ENCODE measurements at places on chromosomes 3 and 15. TPM values are rescaled to one million over a fixed set of nuclear protein-coding genes. Genes with fewer than 3 reads are reported as not detected.

GRCh38 chr3:151281671-151282324 is 3.5 kb upstream of the P2RY14 start:
- DNase-seq: no peak

DNA sequence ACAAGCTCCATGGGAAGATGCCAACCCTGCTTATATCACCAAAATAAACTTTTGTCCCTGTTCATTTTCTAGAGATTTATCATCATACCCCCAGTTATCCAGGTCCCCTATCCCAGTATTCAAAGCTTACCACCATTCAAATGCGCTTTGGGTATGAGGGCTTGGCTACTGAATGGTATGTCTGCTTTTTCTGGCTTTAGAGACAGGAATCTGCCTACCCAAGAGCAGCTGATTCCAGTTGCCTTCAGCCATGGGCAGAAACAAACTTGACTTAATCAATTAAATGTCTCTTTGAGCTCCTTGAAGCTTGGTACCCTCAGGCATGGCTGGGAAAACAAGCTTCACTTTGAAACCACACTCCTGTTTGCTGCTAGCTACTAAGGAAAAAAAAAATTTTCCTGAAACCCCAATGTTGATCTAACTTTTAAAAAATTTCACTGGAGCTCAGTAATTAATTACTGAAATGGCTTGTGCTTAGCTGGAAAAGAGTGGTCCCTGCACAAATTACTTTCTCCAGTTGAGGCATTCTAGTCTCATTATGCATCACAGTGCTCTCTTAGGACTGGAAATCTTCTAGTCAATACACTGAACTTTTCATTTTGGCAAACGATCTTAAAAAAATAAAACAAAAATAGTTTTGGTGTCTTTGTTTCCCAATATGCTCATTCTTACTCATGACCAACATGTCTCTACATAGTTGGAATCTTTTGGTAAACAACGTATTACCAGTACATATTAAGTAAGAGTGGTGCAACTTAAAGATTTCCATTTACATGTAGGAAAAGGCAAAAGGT is 242.8 kb downstream of the DTWD1 start:
- no peak for DNase-seq

GRCh38 chr15:25905140-25905539 is 42.0 kb upstream of the ATP10A start:
- no peak for DNase-seq

GRCh38 chr3:25658836-25659235 is 5.9 kb downstream of the TOP2B start:
- no peak for DNase-seq

GRCh38 chr3:71885006-71885405 is 100.1 kb upstream of the PROK2 start:
- no peak for DNase-seq

DNA sequence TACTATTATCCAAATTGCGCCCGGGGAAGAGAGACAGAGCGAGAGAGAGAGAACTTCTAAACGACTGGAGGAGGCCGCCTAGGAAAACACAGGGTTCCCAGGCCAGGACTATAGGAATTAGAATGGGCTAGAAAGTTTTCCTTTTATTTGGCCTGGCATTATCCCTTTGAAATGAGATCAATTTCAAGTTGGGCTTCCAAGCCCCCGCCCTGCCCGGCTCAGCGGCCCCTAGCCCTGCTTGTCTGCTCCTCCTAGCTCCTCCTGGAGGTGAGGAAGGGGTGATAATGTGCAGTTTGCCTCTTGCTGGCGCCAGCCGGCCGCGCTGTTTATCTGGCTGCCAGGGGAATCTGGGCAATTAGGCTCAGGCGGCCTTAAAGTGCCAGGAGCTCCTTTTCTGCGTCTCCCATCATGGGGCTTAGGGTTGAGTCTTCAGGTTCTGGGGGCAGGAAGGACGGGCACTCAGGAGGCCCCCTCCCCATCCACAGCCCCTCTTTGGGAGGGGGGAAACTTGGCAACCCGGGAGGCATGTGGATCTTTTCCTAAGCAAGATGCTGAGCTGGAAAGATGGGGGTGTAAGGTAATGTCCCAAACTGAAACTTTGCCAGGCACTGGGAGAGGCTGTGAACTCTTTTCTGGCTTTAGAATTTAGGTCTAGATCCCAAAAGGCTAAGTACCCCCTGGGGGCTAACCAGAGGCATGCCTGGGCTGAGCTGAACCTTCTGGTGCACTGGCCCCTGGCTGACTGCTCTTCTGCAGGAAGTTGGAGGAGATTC is 5.5 kb downstream of the SMAD6 start:
- peak; percentile 93 for DNase-seq

GRCh38 chr3:129794311-129795185 is 99.0 kb downstream of the TMCC1 start:
- DNase-seq: peak; percentile 68

GRCh38 chr3:191350396-191351090 is 20.2 kb upstream of the UTS2B start:
- no peak for DNase-seq

- DNase-seq: peak; percentile 18
These were observed 113.8 kb upstream of the MEF2A start for GRCh38 chr15:99452010-99452409.

DNA sequence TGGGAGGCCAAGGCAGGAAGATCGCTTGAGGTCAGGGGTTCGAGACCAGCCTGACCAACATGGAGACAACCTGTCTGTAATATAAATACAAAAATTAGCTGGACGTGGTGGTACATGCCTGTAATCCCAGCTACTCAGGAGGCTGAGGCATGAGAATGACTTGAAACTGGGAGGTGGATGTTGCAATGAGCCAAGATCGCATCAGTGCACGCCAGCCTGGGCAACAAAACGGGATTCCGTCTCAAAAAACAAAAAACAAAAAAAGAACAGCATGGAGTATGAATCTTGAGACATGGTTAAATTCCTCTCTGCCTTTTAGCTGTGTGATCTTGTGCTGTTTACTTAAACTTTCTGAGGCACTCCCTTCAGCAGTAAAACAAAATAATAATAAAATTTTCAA is 244.9 kb downstream of the FGF12 start:
- no peak for DNase-seq

The EIF4E3 gene
- total RNA-seq: 3.4 TPM

The DNASE1L3 gene
- not detected for total RNA-seq

The AHSG gene
- total RNA-seq: not detected

The CLRN1 gene
- 0.22 TPM for total RNA-seq

The KCNMB3 gene
- total RNA-seq: 0.48 TPM

The FBLN2 gene
- 30.9 TPM for total RNA-seq
